CD4-positive, alpha-beta T cell treated with Interleukin-2 at 100 ng/mL for 4 hours (primary cell): ENCODE measurements at places on chromosomes 1 and 21.

DNA sequence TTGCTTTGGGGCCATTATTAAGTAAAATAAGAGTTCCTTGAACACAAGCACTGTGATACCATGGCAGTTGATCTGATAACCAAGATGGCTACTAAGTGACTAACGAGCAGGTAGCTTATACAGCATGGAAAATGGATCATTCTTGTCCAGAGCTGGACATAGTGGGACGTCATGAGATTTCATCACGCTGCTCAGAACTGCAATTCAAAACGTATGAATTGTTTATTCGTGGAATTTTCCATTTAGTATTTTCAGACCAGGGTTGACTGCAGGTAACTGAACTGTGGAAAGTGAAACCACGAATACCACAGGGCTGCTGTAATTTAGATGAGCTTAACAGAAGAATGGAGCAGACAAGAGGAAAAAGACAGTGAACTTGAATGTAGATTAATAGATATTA lies 38.9 kb downstream of the CCDC18 start:
- peak; percentile 17 for DNase-seq

- no peak for DNase-seq
These were observed 125.0 kb downstream of the PRDM2 start for GRCh38 chr1:13825033-13825432.

- peak; percentile 89 for DNase-seq
These were observed at the start of gene LAX1 for GRCh38 chr1:203765029-203765837. Gene LAX1 (plus strand): TSS chr1:203765183. CDS start chr1:203765566, 383 bp downstream.

DNA sequence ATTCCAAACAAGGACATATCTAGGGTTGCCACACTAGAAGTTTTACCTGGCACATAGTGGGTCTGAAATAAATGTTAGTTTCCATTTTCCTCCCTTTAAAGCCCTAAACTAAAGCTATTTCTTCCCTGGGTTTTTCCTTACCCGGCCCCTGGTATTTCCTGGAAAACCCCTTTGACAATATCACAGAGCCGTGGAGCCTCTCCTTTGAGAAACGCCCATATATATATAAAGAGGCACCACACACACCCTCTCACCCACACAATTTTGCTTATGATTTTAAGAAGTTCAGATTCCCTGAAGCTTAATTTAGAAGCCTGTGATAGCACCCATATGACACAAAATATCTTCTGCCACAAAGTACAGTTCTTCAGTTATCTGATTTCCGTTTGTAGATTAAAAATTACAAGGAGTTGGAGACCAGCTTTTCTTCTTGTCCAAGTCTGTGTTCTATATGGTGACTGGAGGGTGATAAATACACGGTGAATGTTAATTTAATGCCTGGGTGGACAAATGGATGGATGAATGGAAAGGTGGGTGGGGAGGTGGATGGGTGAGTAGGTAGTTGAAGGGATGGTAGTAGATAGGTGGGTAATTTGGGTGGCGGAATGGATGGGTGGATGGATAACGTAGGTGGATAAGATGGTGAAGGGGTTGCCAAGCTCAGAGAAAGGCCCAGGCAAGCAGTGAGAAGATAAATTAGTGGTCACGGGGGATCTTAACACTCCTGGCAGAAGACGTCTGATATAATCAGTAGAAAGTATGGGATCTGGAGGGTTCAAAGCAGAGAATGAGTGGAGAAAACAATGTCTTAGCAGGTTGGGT lies 154.4 kb upstream of the FGGY start:
- DNase-seq, result no peak

- no peak for DNase-seq
These were observed 32.7 kb downstream of the RHBG start for GRCh38 chr1:156401681-156402081.

- DNase-seq, result no peak
These were observed 192.1 kb upstream of the DAB1 start for GRCh38 chr1:57615956-57616355.

GRCh38 chr1:174704300-174704699 lies 256.5 kb downstream of the GPR52 start:
- no peak for DNase-seq
